Activated B cell treated with CpG ODN at 0.5 μM for 24 hours (primary cell): ENCODE measurements at places on chromosomes 1 and 21. TPM values are rescaled to one million over a fixed set of nuclear protein-coding genes. Genes with fewer than 3 reads are reported as not detected.

- no peaks in the 10 kb centered on the region for H3K27me3 ChIP-seq
- H3K4me3 ChIP-seq, result peak overlapping the region; percentile 68
- H3K4me1 ChIP-seq, result peaks cover 59% of the 10 kb centered on the region
- H3K36me3 ChIP-seq, result no peaks in the 10 kb centered on the region
These were observed 66.6 kb downstream of the LRRC8C start for GRCh38 chr1:89699451-89699986.

- no peak for DNase-seq
- H3K4me1 ChIP-seq, result no peaks in the 10 kb centered on the region
- no peak overlapping the region for H3K4me3 ChIP-seq
These were observed 79.6 kb downstream of the KAZN start for GRCh38 chr1:14678011-14678638.

DNA sequence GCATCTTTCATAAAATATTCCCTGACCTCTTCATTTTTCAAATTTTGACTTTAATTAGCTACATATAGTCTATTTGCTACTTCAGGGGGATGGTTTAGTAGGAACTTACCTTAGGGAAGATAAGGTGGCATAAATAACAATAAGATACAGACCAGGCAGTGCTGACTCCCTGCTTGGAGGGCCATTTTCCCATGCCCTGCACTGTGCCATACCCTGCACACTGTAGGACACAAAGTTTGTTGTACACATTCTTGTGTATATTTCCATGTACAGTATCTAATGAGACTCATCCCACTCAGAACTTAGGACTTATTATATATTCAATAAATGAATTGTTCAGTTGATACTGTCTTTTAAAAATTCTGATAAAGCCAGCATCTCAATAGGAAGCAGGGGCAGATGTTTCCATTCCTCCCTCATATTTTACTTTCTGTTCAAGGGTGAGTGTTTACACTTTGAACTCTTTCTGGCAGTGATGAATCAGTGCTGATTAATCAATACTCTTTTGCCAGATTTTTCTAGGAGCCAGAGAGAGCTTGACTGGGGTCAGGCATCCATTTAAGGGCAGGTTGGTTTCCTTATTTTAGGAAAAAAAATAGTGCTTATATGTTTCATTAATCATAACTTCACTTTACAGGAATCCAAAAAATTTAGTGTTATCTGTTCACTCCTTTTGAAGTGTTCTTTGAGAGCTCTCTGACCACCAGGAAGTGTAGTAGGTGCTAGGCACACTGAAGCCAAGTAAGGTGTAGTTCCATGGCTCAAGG is 30.6 kb downstream of the MPZL1 start:
- H3K27ac ChIP-seq, result peak overlapping the region; percentile 84
- no peak for DNase-seq
- H3K27me3 ChIP-seq, result no peaks in the 10 kb centered on the region
- no peaks in the 10 kb centered on the region for H3K36me3 ChIP-seq
- H3K4me1 ChIP-seq, result peaks cover 80% of the 10 kb centered on the region

- H3K27ac ChIP-seq, result no peak overlapping the region
- H3K4me1 ChIP-seq, result no peaks in the 10 kb centered on the region
- DNase-seq, result no peak
- H3K4me3 ChIP-seq, result no peak overlapping the region
- H3K36me3 ChIP-seq, result no peaks in the 10 kb centered on the region
These were observed 105.0 kb downstream of the BRINP2 start for GRCh38 chr1:177275736-177276135.

DNA sequence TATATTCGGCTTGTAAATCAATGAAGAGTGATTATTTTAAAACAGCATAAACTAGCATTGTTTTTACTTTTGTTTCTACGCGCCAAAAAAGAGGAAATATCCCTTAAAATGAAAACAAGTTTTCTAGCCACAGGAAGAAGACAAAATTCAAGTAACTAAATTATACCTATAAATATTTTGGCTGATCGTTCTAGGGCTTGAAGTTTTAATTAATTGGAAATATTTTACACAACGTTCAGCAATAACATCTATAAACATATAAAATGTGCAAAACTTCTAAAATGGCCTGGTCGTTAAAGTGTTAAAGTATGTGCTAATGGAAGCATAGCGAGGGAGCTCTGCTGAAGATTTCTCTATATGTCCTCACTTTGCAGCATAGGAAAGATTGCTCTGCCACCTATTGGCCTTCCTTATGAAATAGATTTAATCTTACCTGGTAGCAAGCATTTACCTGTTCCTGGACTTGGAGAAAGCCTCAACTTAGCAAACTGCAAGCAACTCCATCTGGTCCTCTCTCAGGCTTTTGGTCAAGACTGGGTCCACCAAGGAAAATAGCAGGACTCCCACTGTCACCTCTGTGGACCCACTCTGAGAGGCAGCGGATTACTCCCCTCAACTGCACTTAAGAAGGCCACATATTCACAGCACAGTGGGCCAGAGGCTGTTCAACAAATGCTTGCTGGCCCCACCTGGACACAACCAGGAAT is 351.3 kb upstream of the RUNX1 start:
- H3K27ac ChIP-seq, result no peak overlapping the region
- H3K36me3 ChIP-seq, result no peaks in the 10 kb centered on the region
- H3K4me1 ChIP-seq, result peaks cover 13% of the 10 kb centered on the region
- H3K27me3 ChIP-seq, result peaks cover 8% of the 10 kb centered on the region

Gene SPRR3
- not detected in 2 replicates for total RNA-seq

Gene NEK2
- total RNA-seq, result 0.35 and 0.59 TPM in 2 replicates
